ENCODE measurements at places on chromosomes 4 and X.
A peak's percentile ranks its signal among the peaks of the same experiment; 100 is the strongest.

DNA sequence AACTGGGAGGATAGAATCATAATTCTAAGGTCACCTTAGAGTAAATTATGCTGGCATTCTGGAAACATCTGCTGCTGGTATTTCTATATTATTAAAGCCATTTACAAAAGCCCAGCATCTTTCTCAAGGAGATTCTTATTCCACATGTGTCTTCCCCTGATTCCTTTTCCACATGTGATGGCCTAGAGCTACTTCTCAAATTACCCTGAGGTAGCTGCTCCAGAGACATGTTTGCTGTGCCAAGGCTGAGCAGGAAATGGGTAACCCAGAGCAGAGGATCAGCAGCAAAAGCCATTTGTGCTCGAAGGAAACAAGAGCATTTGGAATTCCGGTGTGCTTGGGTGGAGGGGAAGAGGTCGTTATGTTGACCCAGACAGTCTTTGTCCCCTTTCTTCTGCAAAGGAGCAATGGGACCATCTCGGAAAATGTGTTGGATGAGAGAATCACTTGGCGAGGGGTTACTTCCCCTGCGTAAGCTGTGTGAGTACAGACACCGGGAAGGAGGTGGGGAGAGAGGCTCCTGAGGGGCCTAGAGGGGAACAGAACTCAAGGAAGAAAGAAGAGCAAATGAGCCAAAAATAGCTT, 24.6 kb downstream of the TSC22D3 start:
- DNase-seq: no peak

DNA sequence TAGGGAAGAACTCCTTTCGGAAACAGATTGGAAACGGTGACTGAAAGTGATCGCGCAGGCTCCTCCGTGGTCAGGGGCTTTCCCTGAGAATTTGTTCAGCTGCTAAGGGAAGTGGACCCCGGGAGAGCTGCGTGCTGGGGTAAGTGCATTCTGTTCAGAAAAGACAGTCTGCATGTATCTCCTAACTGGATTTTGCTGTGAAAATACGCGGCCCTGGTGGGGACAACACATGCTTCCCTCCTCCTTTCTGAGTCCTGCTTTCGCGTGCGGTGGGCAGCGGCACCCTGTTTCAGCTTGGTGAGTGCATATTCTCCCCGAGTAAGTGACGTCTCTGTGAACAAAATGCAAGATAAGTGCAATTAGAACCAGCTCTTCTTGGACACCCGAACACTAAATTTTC, 195.6 kb downstream of the STIM2 start:
- no peak for DNase-seq

DNA sequence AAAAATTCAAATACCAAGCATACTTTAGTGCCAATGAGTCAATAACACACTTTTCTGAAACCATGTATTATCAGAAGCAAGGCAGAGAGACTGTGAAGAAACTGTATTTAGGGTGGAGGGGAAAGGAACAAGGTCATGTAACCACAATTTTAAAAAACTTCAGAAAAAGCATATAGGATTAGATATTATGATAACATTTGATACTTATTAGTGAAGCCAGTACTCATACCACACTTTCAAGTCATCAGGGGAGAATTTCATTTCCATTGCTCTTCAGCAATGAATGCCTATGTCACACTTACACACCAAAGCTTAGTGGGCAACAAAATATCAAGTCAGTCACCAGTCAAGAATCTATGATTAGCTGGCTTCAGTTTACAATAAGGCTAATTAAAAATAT, 602.2 kb downstream of the IL15 start:
- no peak for DNase-seq

GRCh38 chr4:180058691-180059215, 2184.4 kb upstream of the TENM3 start:
- no peak for DNase-seq

DNA sequence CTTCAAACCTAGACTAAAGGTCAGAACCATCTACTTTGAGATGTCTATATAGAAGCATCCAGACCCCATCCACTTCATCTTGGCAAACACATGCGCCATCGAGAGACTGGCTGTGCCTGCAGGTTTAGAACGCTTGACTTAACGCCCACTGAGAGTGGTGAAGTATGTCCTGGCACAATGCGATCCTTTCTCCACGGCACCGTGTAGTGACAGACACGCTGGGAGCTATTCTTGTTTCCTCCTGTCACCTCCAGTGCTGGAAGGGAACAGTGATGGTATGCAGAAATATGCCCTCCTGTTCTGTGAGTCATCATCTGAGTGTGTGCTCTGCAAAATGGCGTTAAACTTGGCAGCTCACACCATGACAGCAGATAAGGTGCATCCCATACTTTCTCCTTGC, 330.2 kb downstream of the NLGN4X start:
- no peak for DNase-seq

DNA sequence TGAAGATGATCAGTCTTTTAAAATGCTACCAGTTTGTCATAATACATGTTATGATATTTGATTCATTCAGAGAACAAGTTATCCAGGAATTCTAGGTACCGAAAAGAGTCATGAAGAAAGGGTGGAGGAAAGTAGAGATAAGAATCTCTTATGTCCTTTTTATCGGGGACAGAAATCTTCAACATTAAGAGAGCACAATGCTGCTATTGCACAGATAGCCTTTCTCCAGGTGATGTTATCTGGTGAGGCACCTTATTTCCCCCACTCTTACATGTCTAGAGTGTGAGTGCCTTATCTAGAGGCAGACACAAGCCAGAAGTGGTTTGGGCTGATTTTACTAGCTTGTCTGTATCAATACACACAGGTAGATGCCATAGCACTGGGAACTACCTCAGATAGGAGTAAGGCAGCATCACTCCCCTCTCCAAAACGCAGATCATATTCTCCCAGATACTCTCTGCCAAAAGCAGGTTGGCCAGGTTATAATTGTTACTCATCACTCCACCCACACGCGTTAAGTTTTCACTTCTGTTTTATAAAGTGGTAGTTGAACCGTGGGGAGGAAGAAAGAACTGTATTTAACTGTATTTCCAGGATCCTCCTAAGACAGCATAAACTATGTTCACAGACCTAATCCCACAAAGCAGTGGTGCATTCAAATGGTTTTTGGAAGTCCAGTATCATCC, 38.4 kb downstream of the AREG start:
- peak; percentile 29 for DNase-seq

DNA sequence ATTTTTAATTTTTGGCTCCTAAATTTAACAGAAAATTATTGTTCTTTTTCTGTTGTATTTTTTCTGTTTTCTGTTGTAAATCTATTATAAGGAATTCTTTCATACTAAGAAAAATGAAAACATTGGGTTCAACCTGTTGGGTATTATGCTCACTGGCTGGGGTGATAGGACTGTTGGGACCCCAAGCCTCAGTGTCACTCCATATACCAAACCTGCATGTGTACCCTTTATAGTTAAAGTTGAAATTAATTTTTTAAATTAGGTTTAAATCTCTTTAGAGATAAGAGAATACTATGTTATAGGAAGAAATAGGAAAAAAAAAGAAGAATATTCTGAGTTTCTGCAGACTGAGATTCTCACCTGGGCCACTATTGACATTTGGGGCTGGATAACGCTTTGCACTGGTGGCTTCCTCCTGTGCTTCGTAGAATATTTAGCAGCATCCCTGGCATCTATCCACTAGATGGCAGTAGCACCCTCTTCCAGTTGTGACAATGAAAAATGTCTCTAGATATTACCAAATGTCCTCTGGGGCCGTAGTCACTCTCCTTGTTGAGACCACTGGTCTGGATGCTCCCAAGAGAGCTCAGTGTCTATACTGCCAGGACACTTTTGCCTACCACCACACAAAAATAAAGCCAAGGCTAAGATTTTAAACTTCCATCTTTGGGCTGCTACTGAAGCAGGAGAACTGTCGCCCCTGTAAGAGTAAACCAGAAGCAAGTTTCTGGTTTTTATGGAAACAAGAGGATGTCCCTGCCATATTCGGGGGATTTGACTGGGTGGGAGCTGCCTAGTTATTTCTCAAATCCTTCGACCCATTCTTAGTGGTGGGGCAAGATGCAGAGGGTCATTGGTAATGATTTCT, 22.4 kb upstream of the CLTRN start:
- peak; percentile 54 for DNase-seq

- no peak for DNase-seq
These were observed 189.8 kb upstream of the ANK2 start for GRCh38 chr4:112859456-112860184.

- DNase-seq: no peak
These were observed 30.6 kb upstream of the OPHN1 start for GRCh38 chrX:68463880-68464279.

GRCh38 chr4:41215969-41216293, 1.6 kb upstream of the APBB2 start:
- DNase-seq: no peak

DNA sequence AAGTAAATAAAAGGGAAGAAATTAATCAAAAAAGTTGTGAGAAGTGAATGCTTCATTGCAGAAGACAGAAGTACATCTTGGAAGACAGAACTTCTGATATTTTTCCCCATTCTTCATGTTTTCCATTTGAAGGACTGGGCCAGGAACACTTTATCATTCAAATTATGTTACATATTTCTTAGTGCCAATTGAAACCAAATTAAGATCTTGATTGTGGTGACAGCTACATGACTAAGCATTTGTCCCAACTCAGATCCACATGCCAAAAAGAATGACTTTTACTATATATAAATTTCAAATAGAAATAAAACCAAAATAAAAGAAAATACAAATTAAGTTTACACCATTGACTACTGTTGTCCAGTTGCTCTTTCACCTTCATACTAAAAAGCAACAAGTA, 14.0 kb upstream of the FGF5 start:
- no peak for DNase-seq

GRCh38 chrX:46263494-46263893, 281.7 kb downstream of the ZNF674 start:
- DNase-seq: no peak

DNA sequence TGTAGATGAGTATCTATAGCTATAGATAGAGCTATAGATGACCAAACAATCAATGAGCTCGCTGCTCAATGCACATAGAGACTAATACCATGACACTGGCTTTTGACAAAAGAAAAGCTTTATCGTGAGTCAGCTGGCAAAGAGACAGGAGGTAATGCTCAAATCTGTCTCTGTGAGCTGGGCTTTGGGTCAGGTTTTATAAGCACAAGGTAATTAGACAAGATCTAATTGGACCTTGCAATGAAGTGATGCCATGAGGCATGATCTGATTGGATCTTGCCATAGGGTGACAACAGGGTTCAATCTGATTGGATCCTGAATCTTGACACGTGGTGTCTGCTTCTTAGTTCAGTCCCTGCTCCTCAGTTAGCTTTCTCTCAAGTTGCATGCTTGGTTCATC, 180.7 kb upstream of the MXRA5 start:
- no peak for DNase-seq

DNA sequence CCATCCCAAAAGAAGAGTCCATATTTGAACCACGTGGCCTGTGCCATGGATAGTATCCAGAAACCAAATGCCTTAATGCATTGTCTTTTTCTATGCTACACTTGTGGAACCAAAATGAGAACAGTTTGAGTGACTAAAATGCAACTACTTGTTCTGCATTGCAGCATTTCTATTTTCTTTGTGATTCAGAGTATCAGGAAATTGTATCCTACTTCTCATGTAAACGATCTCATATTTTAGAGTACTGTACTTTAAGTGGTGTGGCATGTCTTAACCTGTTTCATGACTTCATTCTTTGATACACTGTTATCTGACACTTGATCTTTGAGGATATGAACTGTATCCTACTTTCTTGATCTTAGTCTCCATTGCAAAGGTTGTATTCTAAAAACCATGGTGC, 167.2 kb upstream of the WDR1 start:
- DNase-seq: no peak

DNA sequence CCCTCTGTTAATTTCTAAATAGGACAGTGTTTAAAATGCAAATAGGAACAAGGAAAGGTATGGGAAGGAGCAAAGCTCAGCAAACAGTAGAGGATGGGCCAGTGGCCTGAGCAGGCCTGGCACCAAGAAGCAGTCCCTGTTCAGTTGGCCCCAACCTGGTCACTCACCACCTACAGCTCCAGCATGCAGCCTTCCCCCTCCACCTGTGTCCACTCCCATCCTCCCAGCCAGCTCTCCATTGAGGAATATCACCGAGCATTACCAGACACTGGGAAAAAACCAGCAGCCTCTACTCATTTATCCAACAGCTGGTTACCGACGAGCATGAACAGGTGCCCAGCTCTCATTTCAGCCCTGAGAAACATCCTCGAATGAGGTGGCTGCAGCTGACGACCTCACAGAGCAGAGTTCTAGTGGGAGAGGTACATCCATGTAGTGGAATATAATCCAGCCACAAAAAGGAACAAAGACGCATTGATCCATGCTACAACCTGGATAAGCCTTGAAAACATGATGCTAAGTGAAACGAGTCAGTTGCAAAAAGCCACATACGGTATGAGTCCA, 25.6 kb downstream of the CD99L2 start:
- DNase-seq: no peak

DNA sequence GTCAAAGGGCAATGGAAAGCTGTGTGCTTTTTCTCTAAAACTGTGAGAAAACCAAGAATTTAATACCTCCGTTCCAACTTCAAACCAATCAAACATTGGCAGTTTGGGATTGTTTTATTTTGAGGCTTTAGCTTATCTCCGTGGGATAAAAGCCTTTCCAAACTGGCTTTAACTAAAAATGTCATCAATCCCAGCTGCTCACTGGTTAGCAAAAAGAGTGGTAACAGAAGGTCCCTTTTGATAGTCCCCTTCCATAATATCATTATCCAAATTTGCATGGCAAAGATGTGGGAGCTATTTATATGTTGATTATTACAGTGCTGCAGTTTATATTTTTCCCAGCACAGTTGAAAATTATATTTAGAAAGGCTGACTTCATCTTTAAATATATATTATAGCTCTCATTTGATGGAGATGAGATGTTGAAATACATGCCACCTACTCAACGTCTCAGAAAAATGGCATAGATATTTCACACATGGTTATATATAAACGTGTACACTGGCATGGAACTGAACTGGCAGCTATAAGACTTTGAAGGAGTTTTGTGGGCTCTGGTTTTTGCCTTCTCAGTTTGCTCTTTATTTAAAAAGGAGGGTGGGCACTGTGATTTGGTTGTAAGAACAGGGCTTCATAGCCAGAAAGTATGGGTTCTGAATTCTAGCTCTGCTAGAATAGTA, 707.1 kb upstream of the SLIT2 start:
- DNase-seq: no peak

GRCh38 chrX:132470179-132470578, 18.7 kb downstream of the MBNL3 start:
- DNase-seq: no peak

DNA sequence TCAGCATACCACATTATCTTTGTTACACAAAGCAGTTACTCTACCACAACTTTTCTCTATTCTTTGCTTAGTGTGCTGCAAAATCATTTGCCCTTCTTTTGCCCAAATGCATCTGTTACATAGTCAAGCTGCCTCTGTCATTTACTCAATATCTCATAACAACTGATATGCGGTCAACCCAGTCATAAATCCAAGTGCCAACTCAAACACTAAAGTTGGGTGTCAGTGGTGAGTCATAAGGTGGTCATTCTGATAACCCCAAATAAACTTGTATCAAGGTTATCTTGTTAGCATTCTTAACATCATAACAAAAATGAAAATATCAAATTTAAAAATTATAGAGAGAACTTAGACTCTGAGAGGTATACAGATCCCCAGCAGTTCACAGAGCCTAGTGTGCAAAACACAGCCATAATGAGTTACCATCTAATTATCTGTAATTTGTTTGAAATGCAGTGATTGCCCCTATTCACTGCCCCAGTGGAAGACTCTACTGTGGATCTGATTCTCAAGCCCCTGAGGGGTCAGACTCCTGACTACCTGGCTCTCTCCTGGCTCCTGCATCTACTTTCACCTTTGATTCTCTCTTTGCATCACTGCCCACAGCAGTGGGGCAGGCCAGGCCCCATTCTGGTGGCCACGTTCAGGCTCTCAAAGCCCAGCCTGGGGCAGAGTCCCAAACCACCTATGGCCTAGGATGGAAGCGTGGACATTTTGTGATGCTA, 29.2 kb downstream of the TBC1D9 start:
- no peak for DNase-seq
